ENCODE measurements at places on chromosomes 3 and 15.

- DNase-seq, result no peak
Measured at GRCh38 chr15:39719109-39719508, 63.5 kb downstream of the FSIP1 start.

- no peak for DNase-seq
Measured at GRCh38 chr15:60972301-60972700, 256.8 kb downstream of the RORA start.

GRCh38 chr15:63043335-63044076, 959 bp downstream of the TPM1 start:
- DNase-seq, result no peak

GRCh38 chr3:187873843-187874242, 128.6 kb upstream of the BCL6 start:
- DNase-seq, result no peak

GRCh38 chr15:79640206-79640605, 208.1 kb downstream of the MINAR1 start:
- DNase-seq, result no peak

- DNase-seq, result no peak
Measured at GRCh38 chr3:57582474-57583168, 14.5 kb downstream of the ARF4 start.

DNA sequence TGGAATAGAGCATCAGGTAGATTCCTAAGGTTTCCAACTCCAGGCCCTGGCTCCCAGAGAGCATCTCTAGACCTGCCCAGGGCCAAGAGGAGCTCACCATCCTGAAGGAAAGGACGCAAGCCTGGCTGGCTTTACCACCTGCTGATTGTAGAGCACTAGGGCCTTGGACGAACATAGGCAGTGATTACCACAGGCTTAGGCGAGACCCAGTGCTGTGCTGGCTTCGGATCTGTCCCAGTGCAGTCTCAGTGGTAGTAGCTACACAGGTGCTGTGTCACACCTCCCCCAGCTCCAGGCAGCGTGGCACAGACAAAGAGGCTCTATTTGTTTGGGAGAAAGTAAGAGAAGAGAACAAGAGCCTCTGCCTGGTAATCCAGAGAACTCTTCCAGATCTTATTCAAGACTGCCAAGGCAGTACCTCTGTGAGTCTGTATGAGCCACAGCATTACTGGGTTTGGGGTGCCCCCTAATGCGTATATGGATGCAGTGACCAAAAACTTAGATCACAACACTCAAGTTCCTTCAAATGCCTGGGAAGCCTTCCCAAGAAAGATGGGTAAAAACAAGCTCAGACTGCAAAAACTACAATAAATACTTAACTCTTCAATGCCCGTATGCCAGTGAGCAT, 25.4 kb downstream of the ISG20 start:
- no peak for DNase-seq

GRCh38 chr15:49855917-49856637, 235.2 kb downstream of the DTWD1 start:
- no peak for DNase-seq

DNA sequence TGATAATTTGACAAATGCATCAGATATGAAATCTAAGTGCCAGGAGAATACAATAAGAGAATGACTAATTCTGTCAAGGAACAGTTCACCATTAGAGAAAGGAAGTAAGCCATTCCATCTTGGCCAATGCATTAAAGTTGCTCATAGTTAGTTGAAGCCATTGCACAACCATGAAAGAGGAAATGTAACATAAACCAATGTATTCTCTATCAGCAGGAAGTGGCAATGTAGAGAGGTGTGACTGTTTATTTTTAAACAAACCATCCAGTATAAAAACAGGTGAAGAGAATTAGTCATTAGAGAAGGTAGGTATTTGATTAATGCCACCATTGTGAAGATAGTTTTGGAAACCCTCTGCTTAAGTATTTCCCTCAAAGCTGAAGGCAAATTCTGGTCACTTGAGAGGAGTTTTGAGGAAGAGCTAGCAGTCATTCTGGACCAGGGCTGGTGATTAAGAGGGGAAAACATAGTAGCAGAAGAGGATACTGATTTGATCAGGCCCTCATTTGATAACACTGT, 10.7 kb upstream of the ANXA2 start:
- DNase-seq, result no peak

DNA sequence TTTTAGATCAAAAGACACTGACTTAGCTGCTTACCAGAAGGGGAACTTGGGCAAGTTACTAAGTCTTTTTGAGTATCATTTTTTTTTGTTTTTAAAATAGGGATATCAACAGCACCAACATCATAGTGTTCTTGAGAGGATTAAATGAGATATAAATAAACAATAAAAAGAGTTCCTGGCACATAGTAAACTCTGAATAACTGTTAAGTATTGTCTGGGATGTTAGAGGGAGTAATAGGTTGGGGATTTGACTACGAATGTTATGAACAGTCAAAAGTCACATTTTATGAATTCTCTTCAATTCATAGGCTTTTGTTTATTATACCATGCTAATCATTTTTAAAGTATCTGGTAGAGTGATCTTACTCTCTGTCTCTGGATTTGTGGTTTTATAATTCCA, 37.8 kb upstream of the FAH start:
- DNase-seq, result no peak

GRCh38 chr3:177196456-177197040, 734 bp downstream of the TBL1XR1 start:
- DNase-seq, result no peak

GRCh38 chr15:58506064-58506490, 74.3 kb downstream of the LIPC start:
- DNase-seq, result no peak

DNA sequence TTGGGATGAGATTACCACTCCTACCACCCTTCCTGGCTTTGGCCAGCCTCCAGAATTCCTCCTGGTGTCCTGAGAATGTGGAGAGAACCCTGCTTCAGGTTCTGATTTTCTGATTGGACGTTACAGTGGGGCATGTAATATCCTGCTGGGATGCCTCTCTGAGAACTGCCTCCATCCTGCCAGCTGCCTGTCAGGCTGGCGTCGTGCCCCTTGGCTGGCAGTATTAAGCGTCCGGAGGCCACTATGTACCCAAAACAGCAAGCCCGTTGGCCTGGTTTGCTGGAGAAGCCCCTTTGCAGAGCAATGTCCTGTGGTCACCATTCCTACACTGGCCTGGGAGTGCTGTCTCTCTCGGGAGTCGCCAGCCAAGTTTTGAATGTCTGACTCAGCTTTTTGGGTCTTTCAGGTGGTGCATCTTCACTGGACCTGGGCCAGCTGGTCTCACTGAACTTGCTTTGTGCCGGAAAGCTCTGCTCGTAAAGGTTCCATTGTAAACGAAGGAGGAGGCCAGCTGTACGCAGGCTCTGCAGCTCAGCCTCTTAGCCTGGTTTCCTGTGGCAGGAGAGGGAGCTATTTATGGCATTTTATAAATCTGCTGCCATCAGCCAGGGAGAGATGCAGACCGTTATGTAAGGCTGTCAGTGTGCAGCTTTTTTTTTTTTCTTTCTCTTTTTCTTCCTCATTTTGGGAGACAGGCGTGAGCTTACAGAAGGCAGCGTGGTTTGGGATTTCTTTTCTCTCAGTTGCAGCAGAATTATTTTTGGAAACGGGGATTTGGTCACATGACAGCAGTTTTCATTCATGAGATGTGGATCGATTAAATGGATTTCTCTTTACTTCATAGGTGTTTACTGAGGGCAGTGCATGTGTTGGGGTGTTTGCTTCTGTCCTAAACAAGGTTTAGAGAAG, 19.0 kb upstream of the TRAK1 start:
- DNase-seq, result no peak

DNA sequence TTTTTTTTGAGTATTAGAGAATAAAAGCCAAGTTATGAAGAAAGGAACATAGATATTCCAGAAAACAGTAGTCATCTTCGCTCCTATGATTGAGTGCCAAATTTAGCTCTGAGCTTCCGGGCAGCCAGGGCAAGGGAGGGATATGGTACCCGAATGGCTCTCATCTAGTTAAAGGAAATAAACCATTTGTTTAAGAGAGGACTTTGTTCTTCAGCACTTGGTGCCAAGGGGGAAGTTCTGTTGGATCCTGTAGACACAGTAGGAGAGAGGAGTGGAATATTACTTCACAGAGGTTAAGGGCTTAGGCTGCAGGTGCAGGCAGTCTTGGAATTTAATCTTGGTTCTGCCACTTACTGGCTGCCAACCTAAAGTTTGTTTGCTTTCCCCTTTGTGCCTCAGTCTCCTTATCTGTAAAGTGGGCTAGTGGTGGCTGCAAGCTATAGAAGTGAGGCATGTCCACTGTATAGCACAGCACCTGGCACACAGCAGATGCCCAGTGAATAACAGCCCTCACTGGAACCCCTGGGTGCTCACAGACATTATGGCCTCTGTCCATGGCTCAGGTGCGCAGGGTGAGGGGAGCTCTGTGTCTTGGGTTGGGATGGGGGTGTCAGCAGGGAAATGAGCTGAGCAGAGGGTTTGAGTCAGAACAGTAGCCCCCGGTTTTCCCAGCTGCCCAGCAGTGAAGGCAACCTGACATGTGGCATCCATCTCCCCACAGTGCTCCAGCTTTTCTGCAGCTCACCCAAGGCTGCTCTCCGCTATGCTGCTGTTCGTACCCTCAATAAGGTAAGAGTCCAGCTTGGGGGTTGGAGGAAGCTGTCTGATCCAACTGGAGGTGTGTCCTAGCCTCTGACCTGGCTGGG, 10.4 kb downstream of the COPG1 start:
- no peak for DNase-seq

GRCh38 chr15:57322602-57323250, 53.6 kb upstream of the CGNL1 start:
- no peak for DNase-seq

DNA sequence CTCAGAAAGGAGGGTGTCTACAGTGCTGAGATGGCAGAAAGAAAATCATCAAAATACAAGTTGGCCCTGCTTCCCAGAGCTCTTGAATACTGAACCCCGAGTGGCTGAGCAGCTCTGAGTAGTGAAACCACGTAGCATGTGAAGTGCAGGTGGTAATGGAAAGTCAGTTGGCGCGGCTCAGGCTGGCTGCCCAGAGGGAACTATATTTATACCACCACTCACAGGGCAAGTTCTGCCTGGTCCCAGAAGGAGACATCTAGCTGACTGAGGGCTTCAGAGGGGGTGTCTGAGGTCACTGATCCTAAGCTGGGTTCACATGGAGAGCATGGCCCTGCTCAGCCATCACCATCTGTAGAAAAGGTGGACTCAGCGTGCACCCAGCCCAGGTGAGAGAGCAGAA, 129.6 kb upstream of the AGBL1 start:
- DNase-seq, result no peak

DNA sequence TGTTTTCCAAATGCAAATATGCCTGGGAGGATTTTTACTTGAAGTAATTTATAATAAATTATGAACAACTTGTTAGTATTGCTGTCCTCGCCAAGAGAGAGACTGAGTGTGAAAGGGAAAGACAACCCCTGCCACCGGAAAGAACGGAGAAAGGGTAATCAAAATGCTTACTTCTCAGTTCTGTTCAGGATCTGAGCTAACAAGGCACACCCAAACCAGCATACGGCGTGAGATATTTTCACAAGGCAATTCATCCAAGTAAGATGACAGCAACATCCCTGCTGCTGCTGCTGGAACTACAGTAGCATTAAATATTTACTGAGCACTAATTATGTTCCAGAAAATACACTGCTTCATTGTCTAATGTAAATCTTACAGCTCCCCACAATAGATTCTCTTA, 96.1 kb downstream of the KBTBD8 start:
- no peak for DNase-seq

DNA sequence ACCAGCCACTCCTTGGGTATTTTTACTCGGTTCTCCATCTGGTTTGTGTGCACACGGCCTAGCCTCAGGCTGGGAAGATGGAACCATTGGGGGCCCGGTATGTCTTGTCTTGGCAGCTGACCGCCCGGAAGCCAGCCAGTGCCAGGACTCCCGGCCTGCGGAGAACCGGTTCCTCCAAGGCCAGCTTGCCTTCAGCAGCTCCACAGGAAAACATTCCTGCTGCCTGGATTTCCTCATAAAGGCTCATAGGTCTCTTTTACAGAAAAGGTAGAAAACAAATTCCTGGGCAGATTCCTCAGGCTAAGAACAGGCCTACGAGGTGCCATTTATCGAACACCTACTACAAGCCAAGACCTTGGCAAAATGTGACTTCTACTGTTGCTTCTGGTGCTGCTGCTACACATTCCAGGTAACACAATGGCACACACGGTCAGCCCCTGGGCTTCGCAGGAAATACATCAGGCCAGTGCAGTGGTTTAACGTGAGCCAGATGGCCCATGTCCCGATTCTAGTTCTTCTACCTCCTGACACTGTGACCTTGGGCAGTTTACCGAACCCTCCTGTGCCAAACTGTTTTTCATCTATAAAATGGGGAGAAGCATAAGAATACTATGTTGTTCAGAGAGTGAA, 141.8 kb downstream of the OPA1 start:
- DNase-seq, result no peak

GRCh38 chr15:60423537-60423936, 25.8 kb upstream of the ANXA2 start:
- no peak for DNase-seq

GRCh38 chr3:185648396-185648795, 62.3 kb downstream of the SENP2 start:
- no peak for DNase-seq

DNA sequence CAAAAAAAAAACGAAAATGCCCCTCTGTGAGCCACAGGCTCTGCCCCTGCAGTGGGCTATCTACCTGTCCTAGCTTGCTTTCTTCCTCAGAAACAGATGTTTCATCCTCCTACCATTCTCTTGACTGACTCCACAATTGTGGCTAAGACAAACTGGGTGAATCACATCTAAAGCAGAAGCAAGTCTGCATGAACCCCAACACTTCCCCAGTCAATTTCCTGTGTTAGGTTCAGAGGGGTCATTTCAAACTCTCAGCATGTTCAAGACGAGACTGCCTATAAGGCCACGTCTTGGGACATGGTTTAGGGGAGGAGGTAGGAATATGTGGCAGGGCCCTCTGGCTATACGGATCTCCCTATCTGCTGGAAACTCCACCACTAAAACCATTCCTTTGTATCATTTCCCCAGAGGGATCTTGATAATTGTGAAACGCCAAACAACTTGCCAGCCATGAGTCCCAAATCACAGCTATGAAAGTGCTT, 28.6 kb upstream of the ANKDD1A start:
- no peak for DNase-seq

GRCh38 chr15:98727115-98728040, 79.0 kb downstream of the IGF1R start:
- no peak for DNase-seq

DNA sequence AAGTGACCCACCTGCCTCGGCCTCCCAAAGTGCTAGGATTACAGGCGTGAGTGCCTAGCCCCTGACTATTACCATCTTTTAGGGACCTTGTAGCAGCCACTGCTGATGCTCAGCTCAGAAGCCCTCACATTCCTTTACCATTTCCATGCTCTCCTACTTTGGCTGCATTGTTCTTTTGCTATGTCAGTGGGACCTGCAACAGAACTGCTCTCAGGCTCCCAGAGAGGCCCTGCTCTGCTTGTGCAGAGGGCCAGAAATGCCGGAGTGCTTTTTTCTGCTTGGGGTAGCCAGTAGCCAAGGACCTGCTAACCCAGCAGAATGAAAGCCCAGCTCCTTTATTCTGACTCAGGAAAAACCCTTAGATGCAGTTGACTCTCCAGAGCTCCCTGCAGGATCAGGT, 18.3 kb upstream of the PROK2 start:
- no peak for DNase-seq

GRCh38 chr3:12947504-12948369, 106.4 kb upstream of the RPL32 start:
- DNase-seq, result no peak

GRCh38 chr15:72982714-72983113, 69.5 kb upstream of the NEO1 start:
- DNase-seq, result no peak

Measured in stimulated activated CD8-positive, alpha-beta memory T cell treated with anti-CD3 and anti-CD28 coated beads, Interleukin-4, amount 100 ng/mL, for 4 hours (primary cell).